IMR-90 (cell line): ENCODE measurements at places on chromosomes 7 and 10. TPM values are rescaled to one million over a fixed set of nuclear protein-coding genes. Genes with fewer than 3 reads are reported as not detected.
A peak's percentile ranks its signal among the peaks of the same experiment; 100 is the strongest.

GRCh38 chr7:8418629-8419245 is 14.7 kb upstream of the NXPH1 start:
- H3K4me1 ChIP-seq: no peaks in the 10 kb centered on the region
- peak; percentile 40 for DNase-seq
- no peak overlapping the region for H3K4me3 ChIP-seq
- no peaks in the 10 kb centered on the region for H3K27me3 ChIP-seq
- H3K36me3 ChIP-seq: no peaks in the 10 kb centered on the region

GRCh38 chr7:155189590-155189989 is 108.1 kb upstream of the INSIG1 start:
- H3K4me3 ChIP-seq: no peak overlapping the region
- H3K36me3 ChIP-seq: no peaks in the 10 kb centered on the region
- H3K4me1 ChIP-seq: no peaks in the 10 kb centered on the region

DNA sequence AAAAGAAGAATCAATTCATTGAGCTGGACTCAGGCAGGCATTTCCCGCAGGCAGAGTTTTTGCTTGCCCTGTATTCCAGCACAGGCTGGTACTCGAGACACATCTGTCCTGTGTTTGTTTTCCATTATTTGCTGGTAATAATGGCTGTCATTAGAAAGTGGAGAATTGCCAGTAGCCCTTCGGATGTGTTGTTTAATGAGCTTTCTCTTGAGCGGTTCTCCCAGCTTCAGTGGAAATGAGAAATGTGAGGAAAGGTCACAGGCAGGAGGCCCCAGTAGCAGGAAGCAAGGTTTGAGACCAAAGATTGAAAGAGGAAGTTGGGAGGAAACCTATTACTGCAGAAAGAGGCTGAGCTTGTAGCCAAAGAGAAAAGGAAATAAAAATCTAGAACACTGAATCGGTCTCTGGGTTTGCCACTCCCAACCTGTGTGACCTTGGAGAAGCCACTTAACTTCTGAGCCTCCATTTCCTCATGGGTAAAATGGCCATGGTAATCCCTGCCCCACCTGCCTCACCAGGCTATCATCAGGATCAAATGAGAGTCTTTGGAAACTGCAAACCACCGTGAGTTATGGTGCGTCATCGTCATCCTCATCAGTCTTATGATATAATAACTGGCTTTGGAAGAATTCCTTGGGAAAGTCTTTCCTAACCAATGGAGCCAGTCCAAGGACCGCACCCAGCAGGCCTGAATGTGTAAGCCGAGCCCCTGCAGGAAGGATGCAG is 67.7 kb downstream of the TACR2 start:
- H3K36me3 ChIP-seq: peaks cover 16% of the 10 kb centered on the region
- no peaks in the 10 kb centered on the region for H3K27me3 ChIP-seq
- no peak overlapping the region for H3K27ac ChIP-seq
- H3K4me1 ChIP-seq: peaks cover 19% of the 10 kb centered on the region
- DNase-seq: peak; percentile 94

- H3K27ac ChIP-seq: no peak overlapping the region
- no peaks in the 10 kb centered on the region for H3K4me1 ChIP-seq
- no peak overlapping the region for H3K4me3 ChIP-seq
- no peaks in the 10 kb centered on the region for H3K27me3 ChIP-seq
Observed at GRCh38 chr7:122344303-122344620, 39.7 kb upstream of the FEZF1 start.

DNA sequence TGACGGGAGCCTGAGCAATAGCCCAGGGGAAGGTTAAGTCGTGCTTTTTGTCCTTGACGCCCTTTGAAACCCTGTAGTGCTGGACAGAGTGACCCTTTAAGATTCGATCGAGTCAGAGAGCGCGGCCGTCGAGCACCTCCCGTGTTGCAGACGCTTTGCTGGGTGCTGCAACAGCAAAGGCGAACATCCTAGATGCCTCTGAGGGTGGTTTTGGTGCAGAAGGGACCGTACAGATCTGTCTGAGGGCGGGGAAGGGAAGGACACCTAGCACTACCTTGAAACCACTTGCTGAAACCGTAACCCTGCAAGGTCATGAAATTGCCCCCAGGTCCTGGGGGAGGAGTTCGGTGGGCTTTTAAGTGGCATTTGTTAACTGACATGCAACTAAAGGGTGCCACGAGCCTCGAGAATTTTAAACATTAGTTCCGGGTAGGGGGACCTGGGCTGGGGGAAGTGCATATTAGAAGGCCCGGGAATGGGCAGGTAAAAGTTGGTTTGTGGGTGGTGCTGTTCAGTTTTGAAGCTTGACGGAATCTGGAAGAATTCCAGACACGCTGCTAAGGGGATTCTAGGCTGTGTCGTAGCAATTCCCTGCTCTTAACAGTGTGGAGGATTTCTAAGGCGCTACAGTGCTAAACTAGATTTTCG is 786 bp downstream of the ATP5F1C start:
- no peaks in the 10 kb centered on the region for H3K27me3 ChIP-seq
- H3K4me1 ChIP-seq: peaks cover 1% of the 10 kb centered on the region; the same call in 1 of the 2 replicates
- DNase-seq: peak; percentile 26
- peak overlapping the region; percentile 84 for H3K4me3 ChIP-seq
- peak overlapping the region; percentile 90 for H3K27ac ChIP-seq
- no peaks in the 10 kb centered on the region; the same call in none of the 2 replicates for H3K36me3 ChIP-seq

GRCh38 chr10:986137-986825 is 2.0 kb upstream of the GTPBP4 start:
- H3K27me3 ChIP-seq: no peaks in the 10 kb centered on the region
- peak overlapping the region; percentile 21 for H3K27ac ChIP-seq
- no peak overlapping the region for H3K4me3 ChIP-seq
- peaks cover 4% of the 10 kb centered on the region for H3K36me3 ChIP-seq
- peaks cover 13% of the 10 kb centered on the region for H3K4me1 ChIP-seq

- no peak overlapping the region for H3K4me3 ChIP-seq
- no peaks in the 10 kb centered on the region for H3K4me1 ChIP-seq
- no peaks in the 10 kb centered on the region for H3K27me3 ChIP-seq
- H3K36me3 ChIP-seq: no peaks in the 10 kb centered on the region
Observed at GRCh38 chr7:69682518-69682917, 84.2 kb downstream of the AUTS2 start.

DNA sequence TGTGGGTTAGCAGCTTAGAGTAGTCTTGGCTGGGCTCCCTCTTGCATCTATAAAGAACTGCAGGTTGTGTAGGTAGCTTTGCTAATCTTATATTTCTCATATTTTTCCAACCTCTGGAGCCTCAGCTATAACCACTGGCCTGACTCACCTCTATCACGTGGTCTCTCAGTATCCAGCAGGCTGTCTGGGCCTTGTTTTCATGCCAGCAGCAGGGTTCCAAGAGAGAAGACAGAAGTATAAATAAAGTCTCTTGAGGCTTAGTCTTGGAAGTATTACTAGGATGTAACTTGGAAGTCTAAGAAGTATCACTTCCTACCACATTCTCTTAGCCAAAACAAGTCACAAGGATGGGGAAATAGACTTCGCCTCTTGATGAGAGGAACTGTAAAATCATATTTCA is 73.3 kb downstream of the WIPF3 start:
- H3K36me3 ChIP-seq: no peaks in the 10 kb centered on the region
- H3K4me1 ChIP-seq: no peaks in the 10 kb centered on the region
- H3K4me3 ChIP-seq: no peak overlapping the region
- peak; percentile 21 for DNase-seq
- H3K27me3 ChIP-seq: peaks cover 17% of the 10 kb centered on the region

DNA sequence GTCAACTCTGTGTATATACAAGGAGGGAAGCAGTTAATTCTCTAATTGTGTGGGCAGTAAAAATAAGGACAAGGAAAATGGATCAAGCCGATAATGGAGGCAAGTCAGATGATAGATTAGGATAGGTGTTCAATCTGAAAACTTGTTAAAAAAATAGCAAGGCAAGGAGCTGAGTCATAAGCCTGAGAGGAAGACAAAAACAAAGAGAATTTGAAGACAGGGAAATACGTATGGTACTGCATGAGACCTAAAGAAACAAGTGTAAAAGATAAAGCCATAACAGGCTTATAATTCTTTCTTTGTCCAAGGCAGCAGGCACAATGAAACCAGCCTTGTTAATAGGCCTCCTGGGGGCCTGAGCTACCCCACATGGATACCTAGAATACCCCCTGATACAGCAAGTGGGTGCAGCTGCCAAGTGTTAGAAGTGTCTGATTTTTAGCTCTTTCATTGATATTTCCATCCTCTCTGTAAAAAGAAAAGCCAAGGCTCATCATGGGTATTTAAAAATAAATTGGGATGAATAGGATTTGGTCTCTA is 1570.6 kb upstream of the LRRTM3 start:
- H3K36me3 ChIP-seq: no peaks in the 10 kb centered on the region
- H3K4me3 ChIP-seq: no peak overlapping the region
- no peaks in the 10 kb centered on the region for H3K27me3 ChIP-seq
- DNase-seq: no peak
- H3K27ac ChIP-seq: no peak overlapping the region

DNA sequence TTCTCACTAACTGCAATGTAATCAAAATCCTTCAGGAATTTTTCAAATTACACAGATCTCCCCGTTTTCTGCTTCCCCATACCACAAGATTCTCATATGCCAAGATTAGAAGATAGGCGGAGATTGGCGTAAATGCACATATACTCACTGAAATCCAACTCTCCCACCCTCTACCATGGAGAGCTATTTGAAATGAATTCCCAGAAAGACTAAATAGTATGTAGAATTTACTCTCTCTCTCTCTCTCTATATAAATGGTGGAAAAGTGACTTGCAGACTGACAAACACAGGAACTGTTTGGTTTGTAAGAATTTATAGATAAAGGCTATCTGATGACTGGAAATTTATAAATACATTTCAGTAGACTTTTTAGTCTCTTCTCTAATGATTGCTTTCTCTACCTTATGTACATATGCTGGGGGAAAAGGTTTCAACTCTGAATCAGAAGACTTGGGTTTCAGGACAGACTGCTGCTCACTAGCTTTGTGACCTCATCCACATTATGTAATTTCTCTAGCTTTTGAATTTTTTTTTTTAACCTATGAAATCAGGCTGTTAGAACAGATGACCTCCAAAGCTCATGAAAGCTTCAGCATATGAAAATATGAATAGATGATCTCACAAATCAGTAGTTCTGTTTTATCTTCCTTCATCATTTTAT is 67.8 kb upstream of the CSTF2T start:
- H3K27me3 ChIP-seq: no peaks in the 10 kb centered on the region
- peak; percentile 23 for DNase-seq
- no peak overlapping the region for H3K4me3 ChIP-seq

- H3K27me3 ChIP-seq: no peaks in the 10 kb centered on the region
- H3K27ac ChIP-seq: no peak overlapping the region
- H3K4me1 ChIP-seq: no peaks in the 10 kb centered on the region
- no peak for DNase-seq
Observed at GRCh38 chr7:12423997-12424745, 20.5 kb upstream of the VWDE start.

GRCh38 chr10:113528876-113529275 is 24.0 kb upstream of the HABP2 start:
- H3K4me3 ChIP-seq: no peak overlapping the region
- H3K4me1 ChIP-seq: no peaks in the 10 kb centered on the region
- H3K27me3 ChIP-seq: no peaks in the 10 kb centered on the region; the same call in 1 of the 2 replicates

DNA sequence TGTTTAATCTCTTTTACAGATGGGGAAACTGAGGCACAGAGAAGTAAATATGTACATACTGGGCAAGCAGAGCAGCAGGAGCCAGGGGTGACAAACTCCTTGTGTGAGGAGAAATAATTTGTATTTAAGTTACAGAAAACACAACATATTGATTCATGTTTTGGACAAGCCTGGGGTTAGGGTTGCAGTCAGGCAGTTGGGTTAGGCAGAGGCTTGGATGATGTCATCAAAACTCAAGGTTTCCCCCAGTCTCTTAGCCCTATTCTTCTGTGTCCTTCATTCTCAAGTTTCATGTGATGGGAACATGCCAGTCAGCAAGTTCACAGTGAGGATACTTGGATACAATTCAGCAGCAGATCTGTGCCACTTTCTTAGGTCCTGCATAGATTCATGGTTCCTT is 181.4 kb downstream of the CXCL12 start:
- H3K27ac ChIP-seq: no peak overlapping the region
- no peak for DNase-seq
- peaks cover 5% of the 10 kb centered on the region for H3K4me1 ChIP-seq
- no peak overlapping the region for H3K4me3 ChIP-seq

DNA sequence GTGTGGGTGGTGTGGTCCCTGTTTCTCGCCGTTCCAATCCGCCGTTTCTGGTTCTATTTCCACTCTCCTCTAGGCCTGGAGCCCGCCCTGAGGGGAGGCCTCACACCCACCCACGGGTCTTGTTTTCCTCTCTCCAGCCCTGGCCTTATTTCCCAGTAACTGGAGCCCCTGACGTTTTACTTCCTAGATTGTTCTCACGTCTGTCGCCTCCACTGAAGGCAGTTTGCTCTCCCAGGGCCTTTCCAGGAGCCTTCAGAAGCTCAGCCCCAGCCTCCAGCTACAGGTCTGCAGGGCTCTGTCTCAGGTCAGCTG is 30.6 kb downstream of the CFAP46 start:
- DNase-seq: no peak
- no peak overlapping the region for H3K4me3 ChIP-seq
- H3K4me1 ChIP-seq: no peaks in the 10 kb centered on the region
- H3K36me3 ChIP-seq: no peaks in the 10 kb centered on the region
- H3K27me3 ChIP-seq: no peaks in the 10 kb centered on the region; the same call in 1 of the 2 replicates
- no peak overlapping the region for H3K27ac ChIP-seq

- DNase-seq: no peak
- no peaks in the 10 kb centered on the region for H3K4me1 ChIP-seq
- H3K4me3 ChIP-seq: no peak overlapping the region
- H3K27ac ChIP-seq: no peak overlapping the region
- no peaks in the 10 kb centered on the region for H3K27me3 ChIP-seq
Observed at GRCh38 chr7:86708031-86708680, 64.4 kb downstream of the GRM3 start.

DNA sequence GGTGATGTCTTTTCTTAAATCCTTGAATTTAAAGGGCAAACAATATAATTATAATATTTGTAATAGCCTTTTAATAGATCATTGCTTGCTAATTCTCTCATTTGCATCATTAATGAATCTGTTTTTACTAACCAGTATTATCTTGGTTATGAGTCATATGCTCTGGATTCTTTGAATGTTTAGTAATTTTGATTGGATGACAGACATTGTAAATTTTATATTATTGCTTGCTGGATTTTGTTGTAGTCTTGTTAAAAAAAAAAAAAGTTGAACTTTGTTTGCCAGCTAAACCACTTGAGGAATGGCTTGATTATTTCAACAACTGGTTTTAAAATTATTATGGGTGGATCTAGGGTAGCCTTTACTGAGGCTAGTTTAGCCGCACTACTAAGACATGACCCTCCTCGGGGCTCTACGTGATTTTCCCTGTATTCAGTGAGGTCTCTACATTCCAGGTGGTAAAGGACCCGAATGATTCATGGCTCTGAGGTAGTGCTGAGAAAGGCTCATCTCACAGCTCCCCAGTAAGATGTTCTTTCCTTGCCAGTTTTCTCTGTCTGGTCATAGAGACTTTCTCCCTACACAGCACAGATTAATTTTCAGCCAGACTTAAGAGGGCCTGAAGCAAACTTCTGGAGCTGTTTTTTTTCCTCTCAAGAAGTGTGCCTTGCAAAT is 8.5 kb downstream of the C10orf90 start:
- H3K27ac ChIP-seq: no peak overlapping the region
- no peaks in the 10 kb centered on the region for H3K4me1 ChIP-seq
- no peaks in the 10 kb centered on the region for H3K27me3 ChIP-seq
- DNase-seq: no peak

GRCh38 chr7:98771519-98771918 is 98.3 kb downstream of the TMEM130 start:
- DNase-seq: peak; percentile 78
- no peaks in the 10 kb centered on the region for H3K27me3 ChIP-seq
- no peaks in the 10 kb centered on the region for H3K36me3 ChIP-seq
- H3K4me3 ChIP-seq: no peak overlapping the region
- H3K27ac ChIP-seq: peak overlapping the region; percentile 40; the same call in 1 of the 2 replicates

GHRHR gene
- not detected in 2 replicates for total RNA-seq

SPACDR gene
- total RNA-seq: 0.54 and 1.1 TPM in 2 replicates

HDAC9 gene
- 24.2 and 24.7 TPM in 2 replicates for total RNA-seq

SLC26A5 gene
- not detected in 2 replicates for total RNA-seq

TIMM23 gene
- total RNA-seq: 86.2 and 117 TPM in 2 replicates

RBM20 gene
- under 0.01 TPM in 2 replicates for total RNA-seq

MET gene
- 68.0 and 84.6 TPM in 2 replicates for total RNA-seq
